ENCODE measurements at places on chromosomes 2 and 18.

- DNase-seq: no peak
Measured at GRCh38 chr2:108932736-108933332, 56.2 kb downstream of the EDAR start.

GRCh38 chr18:25495606-25496005 is 143.6 kb upstream of the ZNF521 start:
- no peak for DNase-seq

GRCh38 chr2:85748039-85748734 is 5.6 kb upstream of the ATOH8 start:
- DNase-seq: no peak

DNA sequence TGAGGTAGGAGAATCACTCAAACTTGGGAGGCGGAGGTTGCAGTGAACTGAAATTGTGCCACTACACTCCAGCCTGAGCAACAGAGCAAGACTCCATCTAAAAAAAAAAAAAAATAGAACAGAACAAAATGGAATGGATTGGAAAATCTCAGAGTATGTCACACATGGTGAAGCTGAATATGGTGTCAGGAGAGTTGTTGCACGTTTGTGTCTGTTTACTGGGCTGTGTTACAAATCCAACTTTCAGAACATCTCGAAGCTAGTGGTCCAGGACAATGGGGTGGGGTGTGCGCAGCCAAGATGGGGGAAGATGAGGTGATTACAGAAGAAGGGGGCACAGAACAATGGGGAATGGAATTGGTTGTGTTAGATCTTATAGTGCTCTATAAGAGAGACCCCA is 17.6 kb downstream of the SAG start:
- no peak for DNase-seq

DNA sequence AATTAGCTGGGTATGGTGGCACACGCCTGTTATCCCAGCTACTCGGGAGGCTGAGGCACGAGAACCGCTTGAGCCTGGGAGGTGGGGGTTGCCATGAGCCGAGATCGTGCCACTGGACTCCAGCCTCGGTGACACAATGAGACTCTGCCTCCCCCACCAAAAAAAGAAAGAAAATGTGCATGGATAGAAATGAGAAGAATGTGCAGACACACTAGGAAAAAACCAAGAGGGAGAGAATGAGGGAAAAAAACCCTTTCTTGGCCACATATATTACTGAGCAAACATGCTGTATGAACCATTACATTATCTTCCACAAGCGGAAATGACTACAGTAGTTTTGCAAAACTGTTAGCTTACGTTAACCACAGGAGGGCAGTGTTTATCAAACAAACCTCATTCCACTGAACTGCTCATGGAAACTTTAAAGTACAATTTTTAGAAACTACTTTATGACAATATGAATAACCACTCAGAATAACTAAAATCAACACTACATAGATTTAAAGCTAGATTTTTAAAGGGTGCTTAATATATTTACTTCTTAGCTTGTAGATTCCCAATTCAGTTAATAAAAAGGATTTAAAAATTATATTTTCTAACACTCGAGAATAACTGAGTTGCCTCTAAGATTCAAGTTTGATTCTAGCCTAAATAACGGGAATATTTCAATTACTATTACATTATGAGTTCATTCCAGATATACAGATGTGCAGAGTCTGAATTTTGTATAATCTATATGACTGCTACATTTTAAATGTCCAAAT is 26.4 kb downstream of the ASXL2 start:
- DNase-seq: no peak

DNA sequence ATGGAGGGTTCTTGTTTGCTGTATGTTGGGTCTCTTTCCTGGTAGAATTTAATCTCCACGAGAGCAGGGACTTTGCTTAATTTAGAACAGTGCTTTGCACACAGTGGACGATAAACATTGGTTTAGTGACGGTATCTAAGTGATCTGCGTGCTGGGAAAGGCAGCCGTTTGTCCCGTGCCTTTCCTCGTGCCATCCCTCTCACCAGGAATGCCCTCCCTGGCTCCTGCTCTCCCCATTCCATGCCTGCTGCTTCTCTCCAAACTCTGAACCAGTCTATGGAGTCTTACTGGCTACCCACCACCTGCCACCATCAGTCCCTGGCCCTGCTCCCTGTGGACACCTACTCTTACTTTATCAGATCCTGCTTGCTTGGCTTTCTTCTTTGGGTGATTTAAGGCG is 27.3 kb upstream of the TNP1 start:
- no peak for DNase-seq

DNA sequence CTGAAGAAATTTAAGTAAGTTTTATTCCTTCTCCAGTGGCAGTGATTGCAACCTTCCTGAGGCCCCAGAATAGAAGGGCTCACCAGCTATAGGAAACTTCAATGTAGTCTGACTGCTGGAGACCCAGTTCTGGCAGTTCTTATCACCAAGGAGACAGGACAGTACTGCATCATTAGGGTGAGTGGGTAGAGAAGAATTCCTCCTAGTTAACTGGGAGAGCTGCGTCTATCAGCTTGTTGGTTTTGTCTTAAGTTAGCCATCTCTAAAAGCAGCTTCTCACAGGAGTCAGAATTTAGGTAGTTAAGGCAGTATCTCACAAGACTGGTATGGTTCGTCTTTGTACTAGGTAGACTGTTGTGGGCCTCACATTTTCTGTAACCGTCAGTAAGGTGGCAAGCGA is 3.3 kb upstream of the MSTN start:
- DNase-seq: no peak

DNA sequence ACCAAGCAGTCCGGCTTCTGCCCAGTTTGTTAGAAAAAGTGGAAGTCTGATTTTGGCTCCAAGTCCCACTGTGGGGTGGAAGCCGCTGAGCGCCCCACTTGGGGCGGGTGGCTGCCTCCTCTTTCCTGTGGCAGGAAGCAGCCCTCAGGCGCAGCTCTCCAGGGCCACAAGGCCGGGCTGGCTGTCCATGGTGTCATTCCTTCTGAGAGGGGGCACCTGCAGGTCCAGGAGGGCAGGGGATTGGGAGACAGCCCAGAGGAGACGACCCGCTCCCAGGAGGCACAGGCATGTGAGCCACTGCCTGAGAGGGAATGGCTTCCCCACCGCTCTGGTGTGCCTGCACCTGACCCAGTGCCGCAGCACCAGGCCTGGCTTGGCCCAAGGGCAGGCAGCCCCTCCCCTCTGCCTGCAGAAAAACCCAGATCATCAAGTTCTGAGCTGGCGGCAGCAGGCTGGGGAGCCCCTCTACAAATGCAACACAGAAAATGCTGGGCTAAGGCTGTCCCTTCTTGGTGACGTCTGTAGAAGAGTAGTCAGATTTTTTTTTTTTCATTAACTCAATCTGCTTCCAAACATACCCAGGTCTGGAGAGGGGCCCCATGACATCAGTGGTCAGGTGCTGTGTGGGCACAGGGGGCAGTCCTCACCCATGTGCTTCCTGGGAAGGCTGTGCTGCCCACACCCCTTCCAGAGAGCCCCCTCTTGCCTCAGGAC is 38.4 kb downstream of the HS6ST1 start:
- DNase-seq: peak; percentile 27

DNA sequence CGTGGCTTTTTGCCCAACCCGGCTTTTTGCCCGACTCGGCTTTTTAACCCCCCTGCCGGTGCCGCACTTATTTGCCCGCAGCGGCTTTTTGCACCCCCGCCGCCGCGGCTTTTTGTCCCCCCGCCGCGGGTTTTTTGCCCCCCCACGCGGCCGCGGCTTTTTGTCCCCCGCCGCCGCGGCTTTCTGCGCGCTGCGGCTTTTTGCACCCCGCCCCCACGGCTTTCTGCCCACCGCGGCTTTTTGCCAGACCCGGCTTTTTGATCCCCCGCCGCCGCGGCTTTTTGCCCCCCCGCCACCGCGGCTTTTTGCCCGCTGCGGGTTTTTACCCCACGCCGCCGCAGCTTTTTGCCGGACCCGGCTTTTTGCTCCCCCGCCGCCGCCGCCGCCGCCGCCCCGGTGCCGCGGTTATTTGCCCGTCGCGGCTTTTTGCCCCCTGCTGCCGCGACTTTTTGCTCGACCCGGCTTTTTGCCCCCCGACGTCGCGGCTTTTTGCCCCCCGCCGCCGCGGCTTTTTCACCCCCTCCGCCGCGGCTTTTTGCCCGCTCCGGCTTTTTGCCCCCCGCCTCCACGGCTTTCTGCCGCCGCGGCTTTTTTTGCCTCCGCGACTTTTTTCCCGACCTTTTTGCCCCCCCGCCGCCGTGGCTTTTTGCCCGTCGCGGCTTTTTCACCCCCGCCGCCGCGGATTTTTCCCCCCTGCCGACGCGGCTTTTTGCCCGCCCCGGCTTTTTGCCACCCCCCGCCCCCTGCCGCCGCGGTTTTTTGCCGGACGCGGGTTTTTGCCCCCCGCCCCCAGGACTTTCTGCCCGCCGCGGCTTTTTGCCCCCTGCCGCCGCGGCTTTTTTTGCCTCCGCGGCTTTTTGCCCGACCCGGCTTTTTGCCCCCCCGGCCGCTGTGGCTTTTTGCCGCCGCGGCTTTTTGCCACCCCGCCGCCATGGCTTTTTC is 2786.5 kb downstream of the RPIA start:
- DNase-seq: no peak

- DNase-seq: no peak
Measured at GRCh38 chr18:48149020-48149685, 218.7 kb upstream of the SMAD2 start.

- no peak for DNase-seq
Measured at GRCh38 chr18:11821643-11822237, 29.5 kb upstream of the CHMP1B start.

DNA sequence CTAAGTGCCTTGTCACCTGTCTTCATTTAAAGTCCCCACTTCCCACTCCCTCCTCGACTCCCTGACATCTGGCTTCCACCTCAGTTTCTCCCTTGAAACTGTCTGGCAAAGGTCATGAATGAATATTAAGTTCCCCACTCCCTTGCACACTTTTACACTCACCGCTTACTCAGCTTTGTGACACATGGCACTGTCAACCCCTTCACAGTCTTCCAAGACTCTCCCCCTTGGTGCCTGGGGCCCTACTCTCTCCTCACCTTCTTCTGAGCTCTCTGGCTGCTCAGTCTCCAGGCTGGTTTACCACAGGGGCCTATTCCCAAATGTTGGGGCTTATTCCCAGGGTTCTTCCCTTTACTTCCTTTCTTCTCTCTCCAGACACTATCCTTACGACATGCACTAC is 17.9 kb upstream of the PTPN4 start:
- DNase-seq: no peak

DNA sequence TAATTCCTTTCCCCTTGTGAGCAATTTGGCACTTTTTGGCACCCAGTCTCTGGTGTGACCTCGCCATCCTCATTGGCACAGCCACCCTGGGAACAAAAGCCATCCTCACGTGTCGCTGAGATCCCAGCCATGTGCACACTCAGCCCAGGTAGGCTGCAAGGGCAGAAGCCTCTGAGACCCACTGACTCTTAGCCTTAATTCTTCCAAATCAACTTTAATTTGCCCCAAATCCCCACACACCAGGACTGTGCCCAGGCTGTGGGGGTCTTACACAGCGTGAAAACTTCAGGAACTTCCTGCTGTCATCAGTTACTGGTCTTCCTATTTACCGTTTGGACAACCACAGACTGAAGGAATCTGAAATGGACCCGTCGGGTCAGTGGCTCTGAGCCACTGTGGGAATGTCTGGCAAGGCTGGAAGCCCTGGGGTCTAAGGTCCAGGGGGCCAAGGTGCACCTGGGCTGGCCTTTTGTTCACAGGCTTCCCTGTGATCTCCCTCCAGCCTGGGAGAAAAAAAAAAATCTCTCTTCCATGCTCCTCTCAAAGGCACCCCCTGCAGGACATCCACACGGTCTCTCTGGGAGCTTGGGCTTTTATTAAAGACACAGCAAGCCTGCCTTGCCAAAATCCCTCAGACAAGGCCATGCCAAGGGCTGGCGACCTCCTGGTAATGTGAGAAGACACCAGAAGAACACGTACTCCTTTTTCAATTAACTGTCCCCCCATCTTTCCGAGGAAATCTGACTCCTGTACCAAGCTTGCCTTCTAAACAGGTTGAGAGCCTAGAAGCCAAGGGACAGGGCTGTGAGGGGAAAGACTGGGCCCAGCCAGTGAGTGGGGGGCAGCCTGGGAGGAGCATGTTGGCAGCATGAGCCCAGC is 42.1 kb upstream of the LAPTM4A start:
- DNase-seq: no peak

- DNase-seq: no peak
Measured at GRCh38 chr2:218884519-218884918, 3.9 kb downstream of the WNT10A start.

- DNase-seq: no peak
Measured at GRCh38 chr2:20532634-20533437, 86.0 kb downstream of the RHOB start.

- no peak for DNase-seq
Measured at GRCh38 chr2:14524803-14525080, 107.8 kb upstream of the LRATD1 start.

- no peak for DNase-seq
Measured at GRCh38 chr2:120225549-120226065, 2.4 kb upstream of the TMEM185B start.

DNA sequence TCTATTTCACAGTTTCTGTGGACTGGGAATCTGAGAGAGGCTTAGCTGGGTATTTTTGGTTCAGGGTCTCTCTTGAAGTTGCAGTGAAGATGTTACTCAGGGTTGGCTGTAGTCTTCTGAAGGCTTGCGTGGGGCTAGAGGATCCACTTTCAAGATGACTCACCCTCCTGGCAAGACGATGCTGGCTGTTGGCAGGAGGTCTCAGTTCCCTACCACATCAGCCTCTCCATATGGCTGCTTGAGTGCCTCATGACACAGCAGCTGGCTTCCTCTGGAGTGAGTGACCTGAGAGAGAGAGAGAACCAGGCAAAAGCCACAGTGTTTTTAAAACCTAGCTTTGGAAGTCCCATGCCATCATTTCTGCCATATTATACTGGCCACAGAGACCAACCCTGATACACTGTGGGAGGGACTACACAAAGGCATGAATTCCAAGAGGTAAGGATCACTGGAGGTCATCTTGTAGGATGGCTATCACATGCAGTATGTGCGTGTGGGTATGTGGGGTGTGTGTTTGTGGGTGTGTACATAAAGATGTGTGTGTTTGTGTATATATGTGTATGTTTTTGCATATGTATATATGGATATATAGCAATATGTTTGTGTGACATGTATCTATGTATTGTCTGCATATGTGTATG is 25.1 kb downstream of the DNPEP start:
- no peak for DNase-seq
